NCI-H1694 treated with DMSO at 0.1 percent for 48 hours (cell line): ENCODE measurements at places on chromosomes 16 and 17.

DNA sequence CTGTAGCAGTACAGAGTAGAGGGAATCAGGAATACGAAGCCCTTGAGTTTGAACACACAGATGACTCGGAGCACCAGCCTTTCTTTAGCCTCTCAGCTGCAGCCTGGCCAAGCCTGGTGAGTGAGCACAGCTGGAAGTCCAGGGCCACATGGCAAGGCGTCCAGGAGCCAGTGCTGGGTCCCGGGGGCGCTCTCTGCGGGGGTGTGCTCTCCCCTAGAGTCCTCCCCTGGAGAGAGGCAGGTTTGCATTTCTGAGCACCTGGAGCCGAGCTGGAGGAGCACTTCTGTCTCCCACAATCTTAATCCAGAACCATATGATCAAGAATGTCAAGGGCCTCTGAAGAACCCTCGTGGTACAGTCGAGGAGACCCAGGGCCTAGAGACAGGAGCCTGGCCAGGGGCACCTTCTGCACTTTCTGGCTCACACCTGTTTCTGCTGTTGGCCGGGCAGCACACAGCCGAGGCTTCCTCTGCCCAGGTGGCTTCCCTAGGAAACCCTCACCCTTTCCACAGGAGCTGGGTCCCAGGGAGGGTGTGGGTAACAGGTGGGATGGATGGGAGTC is 78.3 kb downstream of the PLD6 start:
- DNase-seq, result no peak

GRCh38 chr17:67157732-67158639 is 87.0 kb downstream of the HELZ start:
- DNase-seq, result no peak

DNA sequence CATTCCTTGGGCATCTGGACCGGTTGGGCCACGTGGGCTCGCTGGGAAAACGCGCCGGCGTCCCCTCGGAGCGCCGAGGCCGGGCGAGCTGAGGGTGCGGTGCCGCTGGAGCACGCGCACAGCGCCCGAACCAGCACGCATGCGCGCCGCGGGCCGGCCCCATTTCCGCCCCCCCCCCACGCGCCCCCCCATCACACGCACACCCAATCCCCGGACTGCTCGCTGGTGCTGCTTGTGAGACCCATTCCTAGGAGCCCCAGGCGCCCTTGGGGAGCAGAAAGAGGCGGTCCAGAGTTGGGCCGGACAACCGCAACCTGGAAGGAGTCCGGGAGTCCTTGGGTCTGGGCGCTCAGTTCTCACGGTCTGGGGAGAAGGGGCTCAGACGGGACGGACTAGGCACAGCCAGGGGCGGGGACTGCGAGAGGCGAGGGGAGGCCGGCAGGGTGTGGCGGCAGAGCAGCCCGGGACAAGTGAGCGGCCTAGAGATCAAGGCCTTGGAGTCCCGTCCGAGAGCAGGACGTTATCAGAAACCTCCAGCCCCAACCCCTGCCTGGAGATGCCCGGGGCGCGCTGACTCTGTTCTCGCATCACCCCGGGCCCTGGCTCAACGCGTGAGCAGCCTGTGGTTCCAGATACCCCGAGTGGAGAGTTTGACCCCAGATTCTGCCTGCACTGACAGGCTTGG is 6.0 kb upstream of the CBX8 start:
- no peak for DNase-seq

- DNase-seq, result no peak
These were observed 222.3 kb downstream of the MSI2 start for GRCh38 chr17:57478478-57479250.

DNA sequence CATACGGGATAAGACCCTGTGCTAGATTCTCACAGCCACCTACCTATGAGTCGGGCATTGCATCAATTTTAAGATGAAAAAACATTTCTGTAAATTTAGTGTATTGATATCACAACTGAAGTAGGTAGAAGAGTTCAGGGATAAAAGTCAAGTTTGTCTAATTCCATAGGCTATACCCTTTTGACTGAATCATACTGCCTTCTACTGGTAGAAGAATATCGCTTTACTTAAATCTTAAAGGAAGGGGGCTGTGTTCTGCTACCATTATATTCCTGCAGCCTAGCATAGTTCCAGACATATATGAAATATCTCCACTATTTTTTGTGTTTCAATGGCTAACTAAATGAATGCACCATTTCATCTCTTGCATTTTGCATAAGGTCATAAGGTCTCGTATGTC is 1128.6 kb downstream of the CDH8 start:
- no peak for DNase-seq

- no peak for DNase-seq
These were observed 13.9 kb upstream of the PMP22 start for GRCh38 chr17:15278924-15279477.

DNA sequence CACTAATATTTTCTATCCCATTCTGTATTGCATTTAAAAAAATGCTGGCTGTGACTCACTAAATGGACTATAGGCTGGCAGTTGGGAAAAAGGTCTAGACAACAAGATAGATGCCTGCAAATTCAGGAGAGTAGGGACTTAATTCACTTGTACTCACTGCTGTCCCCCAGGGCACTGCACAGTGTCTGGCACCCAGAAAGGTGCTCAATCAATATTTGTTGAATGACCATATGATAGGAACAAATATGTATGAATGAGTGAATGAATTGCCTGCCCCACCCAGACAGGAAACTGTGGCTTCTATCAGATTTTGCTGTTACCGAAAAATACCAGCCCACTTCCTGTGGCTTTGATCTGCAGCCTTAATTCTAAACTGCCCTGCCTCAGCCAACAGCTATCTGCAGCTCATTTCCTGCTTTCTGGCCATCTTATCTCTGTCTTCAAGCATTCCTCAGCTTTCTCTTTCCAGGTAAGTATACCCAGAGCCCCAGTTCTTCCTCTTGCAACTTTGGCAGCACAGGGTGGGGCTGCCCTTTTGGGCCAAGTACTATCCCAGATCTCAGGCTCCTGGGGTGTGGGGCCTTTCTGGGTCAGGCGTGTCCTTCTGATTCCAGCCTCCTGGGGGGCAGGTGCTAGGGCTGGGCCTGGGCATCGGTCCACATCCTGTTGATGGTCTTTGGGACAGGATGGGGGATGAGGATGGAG is 15.3 kb upstream of the TNS4 start:
- DNase-seq, result no peak

DNA sequence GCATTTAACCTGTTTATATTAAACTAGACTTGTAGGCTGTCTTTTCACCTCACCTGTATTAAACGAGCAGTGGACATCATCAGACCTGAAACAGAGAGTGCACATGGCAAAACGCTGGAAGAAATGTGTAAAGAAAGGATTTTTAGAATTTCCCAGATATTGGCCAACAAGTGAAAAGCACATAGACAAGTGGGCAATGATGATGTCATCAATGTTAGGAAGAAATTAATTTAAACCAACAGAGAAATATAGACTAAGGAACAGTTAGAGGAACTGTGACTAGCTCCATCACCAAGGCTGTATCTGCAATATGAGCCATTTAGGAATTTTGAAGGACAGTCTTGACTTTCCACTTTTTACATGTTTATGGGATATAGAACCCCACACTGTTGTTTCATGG is 67.1 kb upstream of the SLC12A3 start:
- DNase-seq, result no peak

- DNase-seq, result no peak
These were observed 878 bp downstream of the TRIM72 start for GRCh38 chr16:31214708-31215286.

DNA sequence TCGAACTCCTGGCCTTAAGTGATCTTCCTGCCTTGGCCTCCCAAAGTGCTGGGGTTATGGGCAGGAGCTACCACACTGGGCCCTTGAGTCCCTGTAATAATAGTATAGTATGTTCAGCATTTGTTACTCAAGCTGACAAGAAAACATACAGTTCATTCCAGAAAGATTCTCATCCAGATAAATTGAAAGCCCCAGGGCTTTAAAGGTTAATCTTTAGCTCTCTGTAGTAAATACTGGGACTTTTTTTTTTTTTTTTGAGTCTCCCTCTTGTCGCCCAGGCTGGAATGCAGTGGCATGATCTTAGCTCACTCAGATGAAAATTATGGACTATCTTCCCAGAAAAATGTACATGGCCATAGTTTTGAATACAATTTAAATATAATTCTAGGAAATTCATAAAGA is 11.0 kb downstream of the BRCA1 start:
- no peak for DNase-seq

DNA sequence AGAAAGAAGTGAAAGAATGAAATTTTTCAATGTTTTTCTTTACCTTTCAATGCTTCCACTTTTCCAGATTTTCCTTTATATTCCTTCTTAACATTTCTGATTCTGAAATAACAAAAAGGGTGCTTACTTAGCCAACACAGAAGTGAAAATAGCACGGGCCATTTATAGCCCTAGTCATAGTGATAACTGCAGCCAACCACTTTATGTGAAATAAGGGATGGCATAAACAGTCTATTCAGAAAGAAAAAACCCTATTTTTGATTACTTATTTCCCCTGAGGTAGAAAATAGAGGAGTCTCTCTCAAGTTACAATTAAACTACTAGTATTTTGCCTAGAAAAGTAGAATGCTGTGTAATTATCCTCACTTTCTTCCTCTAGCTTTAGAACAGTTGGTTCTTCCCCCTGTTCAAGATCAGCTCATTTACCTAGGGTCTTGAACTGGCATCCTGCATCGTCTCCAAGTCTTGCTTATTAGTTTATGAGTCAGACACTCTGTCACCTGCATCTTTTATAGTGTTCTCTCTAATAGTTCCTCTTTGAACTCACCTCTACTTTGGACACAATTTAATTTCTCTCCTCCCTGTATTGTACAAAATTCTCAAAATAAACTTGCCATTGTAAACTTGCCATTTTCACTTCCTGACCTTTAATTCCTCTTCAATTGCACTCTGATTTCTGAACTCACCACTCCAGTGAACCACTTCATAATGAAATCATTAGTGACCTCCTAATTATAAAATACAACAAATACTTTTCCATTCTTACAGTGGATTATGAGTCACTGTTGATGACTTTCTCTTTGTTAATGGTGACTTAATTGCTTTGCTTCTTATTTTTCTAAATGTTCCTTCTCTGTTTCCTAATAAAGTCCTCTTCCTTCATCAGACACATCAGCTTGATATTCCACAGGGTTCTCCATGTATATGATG is 23.6 kb downstream of the ABCA6 start:
- no peak for DNase-seq

DNA sequence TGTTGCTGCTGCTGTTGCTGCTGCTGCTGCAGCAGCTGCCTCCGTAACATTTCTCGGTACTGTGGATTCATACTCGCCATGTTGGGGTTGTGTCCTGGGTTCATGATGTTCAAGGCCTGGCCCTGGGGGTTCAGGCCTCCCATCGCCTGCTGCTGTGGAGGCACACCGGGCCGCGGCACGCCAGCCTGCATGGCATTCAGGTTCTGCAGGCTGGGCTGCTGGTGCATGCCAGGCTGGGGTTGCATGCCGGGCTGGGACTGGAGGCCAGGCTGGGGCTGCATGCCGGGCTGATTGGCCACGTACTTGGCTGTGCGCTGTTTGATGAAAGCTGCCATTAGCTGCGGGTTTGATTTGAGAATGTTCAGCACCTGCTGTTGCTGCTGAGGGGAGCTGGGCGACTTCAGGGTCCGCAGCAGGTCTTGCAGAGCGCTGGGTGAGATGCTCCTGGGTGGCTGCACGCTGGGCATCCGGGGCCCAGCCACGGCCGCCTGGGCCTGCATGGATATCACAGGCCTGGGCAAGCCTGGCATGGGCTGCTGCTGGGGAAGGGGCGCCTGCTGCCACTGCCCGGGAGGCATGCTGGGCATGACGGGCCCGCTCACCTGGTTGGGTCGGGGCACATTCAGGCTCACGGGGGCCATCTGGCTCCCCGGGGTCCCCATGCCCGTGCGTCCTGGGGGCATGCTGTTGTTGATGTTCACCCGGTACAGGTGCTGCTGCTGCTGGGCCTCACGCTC is 11.3 kb upstream of the TRAP1 start:
- DNase-seq, result no peak

DNA sequence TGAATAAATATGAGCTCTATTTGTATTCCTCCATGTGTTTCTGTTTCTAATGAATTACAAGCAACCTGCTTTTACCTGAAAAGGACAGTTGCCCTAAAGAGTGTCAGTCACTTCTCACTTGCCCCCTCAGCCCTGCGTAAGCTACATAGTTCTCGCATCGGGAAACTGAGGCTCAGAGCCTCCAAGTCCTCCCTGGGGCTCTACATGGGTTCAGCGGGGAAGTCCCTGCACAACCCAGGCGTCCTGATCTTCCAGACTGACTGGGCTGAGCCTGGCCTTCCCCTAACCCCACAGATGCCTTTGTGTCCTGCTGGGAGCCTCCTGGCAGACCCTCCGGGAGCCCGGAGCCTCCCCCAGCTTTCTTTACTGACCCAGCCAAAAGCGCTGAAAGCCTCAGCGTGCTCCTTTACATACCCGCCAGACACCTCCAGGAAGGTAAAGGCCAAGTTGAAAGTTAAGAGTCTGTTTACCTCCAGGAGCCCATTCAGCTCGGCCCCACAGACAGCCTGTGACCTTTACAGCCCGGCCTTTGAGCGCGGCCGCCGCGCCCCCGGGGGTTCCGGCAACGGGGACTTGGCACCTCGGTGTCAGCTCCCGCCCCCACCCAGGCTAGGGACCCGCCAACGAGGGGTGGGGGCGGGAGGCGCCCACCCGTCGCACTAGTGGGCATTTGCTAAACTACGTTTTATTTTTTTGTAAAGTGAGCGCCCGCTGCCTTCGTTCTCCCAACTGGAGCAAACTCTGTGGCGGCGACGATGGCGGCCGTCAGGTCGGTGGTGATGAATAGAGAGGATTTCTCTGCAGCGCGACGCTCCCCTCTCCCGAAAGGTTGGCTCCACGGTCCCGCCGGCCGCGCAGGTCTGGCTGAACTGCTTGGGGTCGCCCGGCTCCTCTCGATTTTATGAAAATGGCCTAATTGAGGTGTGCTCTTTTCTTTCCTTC is 4.4 kb upstream of the HOXB13 start:
- DNase-seq, result no peak

- DNase-seq, result no peak
These were observed 581 bp downstream of the CD68 start for GRCh38 chr17:7579834-7580603.

DNA sequence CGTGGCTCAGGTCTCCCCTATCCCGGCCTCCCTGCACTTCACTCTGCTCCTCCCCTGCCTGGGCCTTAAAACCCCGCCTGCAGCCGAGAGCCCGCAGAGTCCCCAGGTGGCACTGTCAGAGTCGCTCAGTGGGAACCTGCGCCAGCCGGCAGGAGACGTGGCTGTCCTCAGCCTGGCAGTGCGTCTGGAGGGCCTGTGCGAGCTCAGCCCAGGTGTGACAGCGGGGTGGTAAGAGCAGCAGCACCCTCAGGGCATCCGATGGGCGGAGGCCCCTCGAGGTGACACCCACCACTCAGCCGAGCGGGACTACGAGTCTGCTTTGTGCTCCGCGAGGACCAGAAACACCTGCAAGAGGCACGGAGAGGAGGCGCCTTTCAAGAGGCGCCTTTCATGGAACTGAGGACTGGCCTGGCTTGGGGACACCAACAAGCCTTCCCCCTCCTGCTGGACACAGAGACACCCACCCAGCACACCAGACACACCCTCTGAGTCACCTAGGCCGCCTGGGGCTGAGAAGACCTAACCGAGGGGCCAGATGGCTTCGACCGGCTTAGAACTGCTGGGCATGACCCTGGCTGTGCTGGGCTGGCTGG is at the start of gene CLDN9:
Gene CLDN9 (plus strand): TSS at position 96 of the 593 bp plus-strand sequence. CDS start 440 bp downstream, at position 536.
- no peak for DNase-seq
